Panc1 (cell line): ENCODE measurements at places on chromosomes 13 and 19.

DNA sequence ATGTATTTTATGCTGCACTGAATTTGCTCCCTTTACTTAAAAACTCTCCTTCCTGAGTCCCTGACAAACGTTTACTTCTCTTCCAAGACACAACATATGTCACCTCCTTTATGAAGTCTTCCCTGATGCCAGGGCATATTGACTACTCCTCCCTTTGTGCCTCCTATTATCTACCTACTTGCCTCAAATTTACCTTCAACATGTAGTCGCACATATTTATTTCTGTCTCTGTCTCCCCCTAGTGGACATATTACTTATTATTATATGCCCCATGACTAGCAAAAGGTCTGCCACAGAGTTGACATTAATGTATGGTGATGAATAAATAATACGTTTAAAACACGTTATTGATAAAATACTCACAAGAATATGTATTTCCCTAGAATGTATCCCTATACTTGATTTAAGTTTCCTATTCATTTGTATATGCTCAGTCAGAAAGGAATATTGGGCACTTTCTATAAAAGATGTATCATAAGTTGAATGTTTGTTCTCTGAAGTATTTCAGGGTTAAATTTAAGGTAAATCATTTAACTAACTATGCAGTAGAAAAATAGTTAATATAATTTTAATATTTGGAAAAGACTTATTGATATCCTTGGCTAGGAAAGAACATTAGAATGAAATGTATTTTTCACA, 250.3 kb upstream of the ATXN8OS start:
- peak; percentile 10 for DNase-seq

DNA sequence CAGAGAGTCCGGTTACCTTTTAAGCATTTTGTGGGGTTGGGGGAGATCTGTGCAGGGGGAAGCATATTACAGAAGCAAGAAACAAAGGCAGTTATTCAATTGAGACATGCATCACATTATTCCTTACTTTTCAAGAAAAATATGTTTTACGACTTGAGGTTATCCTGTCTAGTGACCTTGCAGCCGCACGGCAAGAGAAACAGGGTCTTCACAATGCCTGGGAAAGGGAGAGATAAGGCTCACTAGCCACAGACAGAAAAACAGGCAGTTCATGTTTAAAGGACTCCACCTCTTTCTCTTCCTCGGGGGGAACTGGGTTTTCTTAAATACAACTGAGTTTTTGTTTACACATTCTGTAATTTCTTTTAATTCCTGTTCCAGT, 536 bp upstream of the NCR1 start:
- DNase-seq: no peak

GRCh38 chr13:67130444-67130843, 99.7 kb downstream of the PCDH9 start:
- DNase-seq: no peak

DNA sequence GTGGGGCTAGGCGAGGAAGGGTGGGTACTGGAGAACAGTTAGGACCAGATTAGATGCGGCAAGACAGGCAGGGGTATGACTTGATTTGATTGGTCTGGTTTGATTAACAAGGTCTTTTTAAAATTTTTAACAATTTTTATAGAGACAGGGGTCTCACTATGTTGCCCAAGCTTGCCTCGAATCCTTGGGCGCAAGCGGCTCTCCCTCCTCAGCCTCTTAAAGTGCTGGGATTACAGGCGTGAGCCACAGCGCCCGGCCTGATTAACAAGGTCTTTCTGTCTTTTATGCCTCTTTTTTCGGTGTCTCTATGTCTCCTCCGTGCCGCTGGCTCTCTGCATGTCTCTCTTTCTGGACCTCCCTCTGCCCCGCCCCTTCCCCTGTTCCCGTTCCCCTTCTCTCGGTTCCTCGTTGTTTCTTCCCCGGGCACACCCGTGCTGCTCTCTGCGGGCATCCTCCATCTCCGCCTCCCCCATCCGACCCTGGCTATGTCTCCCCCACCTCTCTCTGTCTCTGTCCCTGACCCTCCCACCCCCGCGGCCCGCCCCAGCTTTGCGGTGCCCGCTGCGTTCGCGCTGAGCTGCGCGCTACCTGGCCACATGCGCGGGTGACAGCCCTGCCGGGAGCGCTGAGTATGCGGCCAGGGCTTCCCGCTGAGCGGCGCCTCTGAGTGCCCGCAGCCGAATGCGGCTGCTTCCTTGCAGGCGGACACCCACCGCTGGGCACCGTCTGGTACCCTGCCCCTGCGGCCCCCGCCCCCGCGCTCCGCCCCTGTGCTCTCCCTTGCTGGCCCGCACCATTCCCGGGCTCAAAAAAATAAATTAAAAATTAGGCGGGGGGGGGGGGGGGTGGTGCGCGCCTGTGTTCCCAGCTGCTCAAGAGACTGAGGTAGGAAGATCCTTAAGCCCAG, 8.1 kb upstream of the SDHAF1 start:
- DNase-seq: no peak

- DNase-seq: no peak
Measured at GRCh38 chr19:35991731-35992450, 3.1 kb upstream of the SDHAF1 start.

DNA sequence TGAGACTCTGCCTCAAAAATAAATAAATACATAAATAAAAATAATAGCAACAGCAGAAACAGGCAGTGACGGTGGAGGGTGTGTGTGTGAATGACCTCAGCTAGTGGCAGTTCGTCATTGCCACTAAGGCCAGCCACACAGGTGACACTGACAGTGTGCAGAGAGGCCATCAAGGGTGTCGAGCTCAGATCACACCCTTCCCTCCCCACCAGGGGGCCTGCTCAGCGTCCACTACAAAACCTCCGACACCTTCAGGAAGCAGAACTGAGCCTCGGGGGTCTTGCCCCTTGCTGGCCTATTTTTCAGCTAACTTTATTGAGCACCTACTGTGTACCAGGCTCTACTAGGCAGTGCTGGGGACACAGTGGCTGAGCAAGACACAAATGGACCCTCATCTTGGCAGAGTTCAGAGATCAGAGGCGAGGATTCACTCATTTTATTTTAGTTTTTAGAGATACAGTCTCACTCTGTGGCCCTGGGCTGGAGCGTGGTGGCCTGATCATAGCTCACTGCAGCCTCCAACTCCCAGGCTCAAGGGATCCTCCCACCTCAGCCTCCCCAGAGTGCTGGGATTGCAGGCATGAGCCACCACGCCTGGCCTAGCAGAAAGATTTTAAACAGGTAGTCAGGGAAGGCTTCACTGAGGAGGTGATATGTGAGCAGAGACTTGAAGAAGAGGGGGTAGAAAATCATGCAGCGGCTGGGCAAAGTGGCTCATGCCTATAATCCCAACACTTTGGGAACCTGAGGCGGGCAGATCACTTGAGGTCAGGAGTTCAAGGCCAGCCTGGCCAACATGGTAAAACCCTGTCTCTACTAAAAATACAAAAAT, 30.3 kb upstream of the SEMA6B start:
- no peak for DNase-seq

- peak; percentile 64 for DNase-seq
Measured at GRCh38 chr13:31172535-31172934, 10.8 kb upstream of the HSPH1 start.

DNA sequence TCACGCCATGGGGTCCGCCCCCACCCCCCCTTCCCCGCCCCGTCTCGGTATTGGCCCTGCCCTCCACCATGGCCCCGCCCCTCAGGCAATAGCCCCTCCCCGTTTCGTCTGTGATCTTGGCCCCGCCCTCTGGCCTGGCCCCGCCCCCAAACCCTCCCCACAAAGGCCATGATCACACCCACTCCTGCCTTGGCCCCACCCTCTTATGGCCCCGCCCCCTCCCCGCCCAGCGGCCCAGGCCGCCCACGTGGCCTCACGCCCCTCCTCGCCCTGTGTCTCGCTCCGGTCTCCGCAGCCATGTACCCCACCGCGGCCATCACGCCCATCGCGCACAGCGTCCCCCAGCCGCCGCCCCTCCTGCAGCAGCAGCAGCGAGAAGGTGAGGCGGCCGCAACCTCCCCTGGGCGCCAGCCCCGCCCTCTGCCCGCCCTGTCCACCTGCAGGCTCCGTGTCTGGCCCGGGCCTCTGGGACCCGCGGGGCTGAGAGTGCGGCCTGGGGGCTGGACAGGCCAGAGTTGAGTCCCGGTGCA, 61.3 kb downstream of the CELF5 start:
- no peak for DNase-seq

GRCh38 chr13:24066405-24067295, 93.9 kb upstream of the SPATA13 start:
- DNase-seq: no peak

GRCh38 chr13:113939129-113939943, 34.5 kb downstream of the C13orf46 start:
- no peak for DNase-seq

GRCh38 chr19:55066107-55066709, 3.3 kb upstream of the RDH13 start:
- DNase-seq: no peak

- DNase-seq: no peak
Measured at GRCh38 chr13:108624979-108625378, 4.4 kb upstream of the MYO16 start.

- no peak for DNase-seq
Measured at GRCh38 chr13:39051157-39051556, 12.9 kb downstream of the NHLRC3 start.

GRCh38 chr13:99506634-99507033, 5.4 kb downstream of the TM9SF2 start:
- DNase-seq: no peak

DNA sequence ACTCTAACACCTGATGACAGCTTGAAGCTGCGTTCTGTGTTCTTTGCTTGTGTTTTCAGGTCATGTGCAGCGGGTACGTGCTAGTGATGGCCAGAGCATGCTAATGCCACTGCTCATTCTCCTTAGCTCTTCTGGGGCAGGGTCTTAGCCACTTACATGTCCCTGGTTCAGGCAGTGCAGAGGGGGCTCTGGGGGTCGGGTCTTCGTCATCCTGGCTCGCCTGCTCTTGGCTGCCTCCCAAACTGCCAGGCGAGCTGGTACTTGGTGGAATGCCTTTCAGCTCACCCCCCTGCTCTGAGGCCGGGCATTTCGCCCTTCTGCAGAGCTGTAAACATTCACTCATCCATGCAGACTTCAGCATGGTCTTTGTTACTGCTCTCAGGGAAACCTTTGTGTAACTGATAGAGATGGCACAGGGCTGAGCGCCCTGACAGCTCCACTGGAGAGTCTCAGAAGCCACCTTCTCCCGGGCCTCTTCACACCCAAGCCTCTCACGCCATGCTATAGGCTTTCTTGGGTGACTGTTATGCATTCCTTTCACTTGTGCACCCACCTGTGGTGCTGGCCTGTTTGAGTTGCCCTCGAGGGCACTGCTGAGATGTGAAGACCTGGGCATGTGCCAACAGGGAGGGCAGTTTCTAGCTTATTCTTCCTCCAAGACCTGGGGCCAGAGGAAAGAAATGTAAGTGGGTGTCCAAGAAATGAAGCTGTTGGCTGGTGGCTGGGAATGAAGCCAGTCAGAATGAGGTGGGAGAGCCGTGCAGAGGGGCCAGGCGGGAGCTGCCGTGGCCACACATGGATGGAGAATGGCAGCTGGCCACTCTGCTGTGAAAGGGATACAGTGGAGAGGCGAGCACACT, 24.4 kb downstream of the FAM124A start:
- no peak for DNase-seq

DNA sequence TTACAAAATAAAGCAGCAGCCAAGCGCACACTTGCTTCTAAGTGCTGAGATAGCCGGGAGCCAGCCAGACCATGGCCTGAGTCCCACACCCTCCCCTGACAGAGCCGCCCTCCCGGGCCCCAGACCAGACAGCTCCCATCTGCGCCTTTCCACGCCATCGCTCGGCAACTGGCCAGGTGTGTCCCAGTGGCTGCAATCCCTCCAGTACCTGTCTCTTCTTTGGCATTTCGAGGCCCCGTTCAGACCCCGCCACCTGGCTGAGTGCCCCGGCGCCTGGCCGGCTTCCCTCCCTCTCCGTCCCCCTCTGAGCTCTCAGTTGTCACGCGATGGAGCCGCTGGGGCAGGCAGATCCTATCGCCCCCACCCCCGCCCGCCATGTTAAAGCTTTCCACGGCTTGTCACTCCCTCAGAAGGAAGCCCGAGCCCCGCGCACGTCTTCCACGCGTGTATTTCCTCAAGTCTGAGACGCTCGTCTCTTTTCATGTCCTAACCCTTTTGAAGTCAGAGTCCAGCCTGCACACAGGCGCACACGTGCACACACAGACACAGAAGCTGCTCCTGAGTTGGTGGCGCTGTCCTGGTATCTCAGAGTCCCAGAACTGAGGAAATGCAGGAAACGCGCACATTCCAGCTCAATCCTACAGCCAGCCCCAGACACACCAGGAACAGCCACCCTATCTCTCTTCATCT, 7.9 kb downstream of the MLLT1 start:
- no peak for DNase-seq

DNA sequence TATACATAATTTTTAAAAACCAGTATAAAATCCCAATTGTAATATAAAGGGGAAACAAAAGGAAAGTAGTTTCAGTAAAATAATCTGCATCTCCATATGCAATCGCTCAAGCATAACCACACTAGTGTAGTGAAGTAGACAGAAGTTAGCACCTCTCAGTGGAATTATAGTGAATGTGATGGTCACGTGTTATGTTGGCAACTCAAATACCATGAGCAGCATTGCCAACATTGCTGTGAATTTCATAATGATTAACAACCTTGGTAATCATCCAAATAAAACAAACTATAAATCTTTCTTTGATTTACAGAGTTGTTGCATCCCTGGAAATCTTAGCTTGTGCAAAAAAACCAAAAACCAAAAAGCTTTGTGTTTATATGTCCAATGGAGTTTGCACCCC, 77.3 kb upstream of the SIAH3 start:
- no peak for DNase-seq

- no peak for DNase-seq
Measured at GRCh38 chr19:15187026-15188007, 13.5 kb downstream of the NOTCH3 start.

DNA sequence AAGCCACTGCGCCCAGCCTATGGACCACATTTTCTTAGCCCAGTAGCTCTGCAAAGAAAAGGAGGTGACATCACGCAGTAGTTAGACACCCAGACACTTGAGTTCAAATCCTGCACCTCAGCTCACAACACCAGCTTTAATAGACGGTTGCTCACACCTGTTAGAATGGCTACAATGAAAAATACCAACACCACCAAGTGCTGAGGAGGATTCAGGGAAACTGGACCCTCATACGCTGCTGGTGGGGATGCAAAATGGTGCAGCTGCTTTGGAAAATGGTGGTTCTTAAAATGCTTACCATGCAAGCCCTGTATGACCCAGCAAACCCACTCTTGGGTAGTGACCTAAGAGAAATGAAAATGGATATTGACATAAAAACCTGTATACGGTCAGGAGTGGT, 11.7 kb upstream of the DOCK6 start:
- DNase-seq: no peak

GRCh38 chr13:56917966-56918365, 222.8 kb upstream of the PRR20A start:
- no peak for DNase-seq

- no peak for DNase-seq
Measured at GRCh38 chr13:110766671-110767430, 53.4 kb downstream of the ING1 start.
